Left colon (tissue), 2 donors: ENCODE measurements at places on chromosomes 16 and 17. TPM values are rescaled to one million over a fixed set of nuclear protein-coding genes. Genes with fewer than 3 reads are reported as not detected.

DNA sequence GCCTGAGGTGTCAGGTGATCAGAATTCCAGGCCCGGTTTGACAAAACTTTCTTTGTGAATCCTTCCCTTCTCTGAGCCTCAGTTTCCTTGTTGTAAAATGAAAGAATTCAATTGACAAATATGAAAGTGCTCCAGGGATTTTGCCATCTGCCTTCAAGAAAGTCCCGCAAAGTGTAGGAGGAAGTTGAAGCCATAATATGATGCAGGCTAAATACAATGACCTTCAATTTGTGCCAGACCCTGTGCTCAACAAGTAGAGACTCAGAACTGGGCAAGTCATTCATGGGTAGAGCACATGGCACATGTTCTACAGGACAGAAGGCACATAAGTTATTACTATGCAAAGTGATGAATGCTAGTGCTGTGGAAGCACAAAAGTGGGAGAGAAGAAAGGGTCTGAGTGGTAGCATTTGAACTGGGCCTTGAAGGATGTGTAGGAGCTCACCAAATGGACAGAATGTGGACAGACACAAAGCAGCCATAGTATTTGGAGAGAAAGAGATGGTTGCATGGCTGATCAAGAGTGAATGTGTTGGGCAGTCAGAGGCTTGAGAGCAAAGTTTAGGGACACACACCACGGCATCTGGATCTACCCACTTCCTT is 2.4 kb upstream of the SCIMP start:
- no peak for DNase-seq

Gene KRTAP4-11
- total RNA-seq: not detected

GRCh38 chr17:43759836-43760235 is 1.2 kb upstream of the SOST start:
- no peak for DNase-seq

Gene OR4D1
- total RNA-seq: not detected

DNA sequence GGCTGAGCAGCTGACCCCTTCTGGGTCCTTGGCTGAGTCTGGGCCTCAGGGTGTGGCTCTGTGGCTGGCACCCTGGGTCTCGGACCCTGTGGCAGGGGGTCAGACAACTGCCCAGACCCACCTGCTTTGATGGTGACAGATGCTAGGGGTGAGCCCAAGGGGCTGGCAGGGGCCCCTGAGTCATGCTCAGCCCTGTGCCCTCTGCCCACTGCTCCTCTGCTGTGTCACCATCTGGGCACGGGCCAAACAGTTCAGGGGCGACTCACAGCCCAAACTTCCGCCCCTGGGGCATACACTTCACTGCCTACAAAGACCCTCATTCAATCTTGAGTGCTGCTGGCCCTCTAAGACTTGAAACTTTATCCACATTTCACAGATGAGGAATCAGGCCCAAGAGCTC is 5.7 kb downstream of the ADGRG1 start:
- no peak for DNase-seq

DNA sequence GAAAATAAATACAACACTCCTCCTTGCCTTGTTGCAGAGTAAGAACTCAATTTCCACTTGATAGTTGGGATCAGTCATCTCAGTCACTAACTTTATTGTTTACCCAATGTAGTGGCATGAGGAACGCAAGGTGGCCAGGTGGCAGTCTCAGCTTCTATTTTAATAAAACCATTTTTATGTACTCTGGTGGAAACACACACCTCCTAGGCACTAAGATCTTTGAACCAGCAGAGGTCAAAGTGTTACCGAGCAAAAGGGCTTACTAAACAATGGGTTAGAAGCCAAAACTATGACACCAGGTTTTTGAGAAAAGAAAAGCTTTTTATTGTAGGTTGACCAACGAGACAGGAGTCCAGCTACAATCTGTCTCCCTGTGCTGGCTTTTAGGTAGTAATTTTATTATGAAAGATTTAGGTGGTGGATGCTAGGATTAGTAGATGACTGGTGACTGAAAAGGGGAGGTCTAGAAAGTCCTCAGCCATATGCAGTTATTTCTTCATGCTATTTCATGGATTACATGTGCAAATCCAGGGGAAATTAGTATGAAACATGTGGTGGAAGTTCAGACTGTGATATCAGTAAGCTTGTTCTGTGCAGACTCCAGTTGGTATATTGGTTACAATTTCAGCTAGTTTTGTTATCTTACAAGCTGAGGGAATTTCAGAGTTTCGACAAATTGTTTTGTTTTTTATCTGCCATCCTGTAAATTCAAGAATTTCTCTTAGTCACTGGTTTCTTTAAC is 122.3 kb downstream of the PCTP start:
- no peak for DNase-seq

GRCh38 chr17:79613195-79613772 is 2.4 kb upstream of the RBFOX3 start:
- no peak for DNase-seq

Gene CARHSP1
- total RNA-seq: 50.2 TPM

GRCh38 chr17:41683441-41684007 is 5.2 kb upstream of the EIF1 start:
- DNase-seq: no peak

GRCh38 chr16:79127766-79128165 is 472.8 kb downstream of the MAF start:
- DNase-seq: no peak

Gene KCNH4
- 0.06 TPM for total RNA-seq

GRCh38 chr17:48910370-48910769 is 2.2 kb downstream of the UBE2Z start:
- DNase-seq: no peak

- no peak for DNase-seq
These were observed 24.7 kb downstream of the WSCD1 start for GRCh38 chr17:6094926-6095325.

DNA sequence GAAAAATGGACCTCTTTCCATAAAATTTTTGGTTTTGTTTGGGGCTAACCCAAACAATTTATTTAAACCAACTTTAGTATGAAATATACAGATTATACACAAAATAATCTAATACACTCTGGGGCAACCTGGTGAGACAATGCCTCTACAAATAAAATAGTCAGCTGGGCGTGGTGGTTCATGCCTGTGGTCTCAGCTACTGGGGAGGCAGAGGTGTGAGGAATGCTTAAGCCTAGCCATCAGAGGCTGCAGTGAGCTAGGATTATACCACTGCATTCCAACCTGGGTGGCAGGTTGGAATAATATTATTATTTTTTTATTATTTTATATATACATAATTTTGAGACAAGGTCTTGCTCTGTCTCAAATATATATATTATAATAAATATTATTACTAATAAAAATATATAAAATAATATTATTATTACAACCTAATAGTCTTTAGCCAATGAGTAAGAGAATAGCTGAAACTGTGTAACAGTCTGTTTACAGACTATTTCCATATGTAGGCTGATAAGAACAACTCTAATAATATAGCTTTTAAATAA is 50.5 kb downstream of the GLG1 start:
- no peak for DNase-seq
